Gastrocnemius medialis (tissue), 4 donors: ENCODE measurements at places on chromosomes 6 and 20. TPM values are rescaled to one million over a fixed set of nuclear protein-coding genes. Genes with fewer than 3 reads are reported as not detected.

DNA sequence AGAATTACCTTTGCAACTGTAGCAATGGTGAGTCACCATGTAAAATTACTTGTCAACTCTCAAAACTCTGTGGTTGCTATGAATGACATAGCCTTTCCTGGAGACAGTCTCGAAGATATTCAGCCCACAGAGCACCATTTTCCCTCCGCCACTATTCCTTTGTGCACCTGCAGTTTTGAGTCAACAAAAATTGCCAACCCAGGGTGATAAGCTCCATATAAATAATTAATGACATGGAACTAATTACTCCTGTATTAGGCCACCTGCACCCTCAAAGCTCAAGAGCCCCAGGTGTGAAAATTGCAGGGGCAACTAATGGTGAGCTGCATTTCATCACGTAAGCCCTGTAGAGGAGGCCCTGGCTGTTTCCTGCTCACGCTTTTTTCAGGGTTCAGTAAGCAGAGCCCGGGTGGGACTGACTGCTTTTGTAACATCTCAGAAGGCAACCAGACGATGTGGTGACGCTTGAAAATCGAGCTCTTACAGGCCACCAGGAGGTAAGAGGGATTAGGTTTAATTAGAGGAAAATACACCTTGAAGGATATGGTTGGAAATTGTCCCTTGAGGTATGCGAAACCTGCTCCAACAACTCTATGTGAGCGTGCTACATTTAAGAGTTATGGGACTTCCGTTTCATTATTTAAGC, 70.8 kb downstream of the BMP2 start:
- no peak for DNase-seq

DNA sequence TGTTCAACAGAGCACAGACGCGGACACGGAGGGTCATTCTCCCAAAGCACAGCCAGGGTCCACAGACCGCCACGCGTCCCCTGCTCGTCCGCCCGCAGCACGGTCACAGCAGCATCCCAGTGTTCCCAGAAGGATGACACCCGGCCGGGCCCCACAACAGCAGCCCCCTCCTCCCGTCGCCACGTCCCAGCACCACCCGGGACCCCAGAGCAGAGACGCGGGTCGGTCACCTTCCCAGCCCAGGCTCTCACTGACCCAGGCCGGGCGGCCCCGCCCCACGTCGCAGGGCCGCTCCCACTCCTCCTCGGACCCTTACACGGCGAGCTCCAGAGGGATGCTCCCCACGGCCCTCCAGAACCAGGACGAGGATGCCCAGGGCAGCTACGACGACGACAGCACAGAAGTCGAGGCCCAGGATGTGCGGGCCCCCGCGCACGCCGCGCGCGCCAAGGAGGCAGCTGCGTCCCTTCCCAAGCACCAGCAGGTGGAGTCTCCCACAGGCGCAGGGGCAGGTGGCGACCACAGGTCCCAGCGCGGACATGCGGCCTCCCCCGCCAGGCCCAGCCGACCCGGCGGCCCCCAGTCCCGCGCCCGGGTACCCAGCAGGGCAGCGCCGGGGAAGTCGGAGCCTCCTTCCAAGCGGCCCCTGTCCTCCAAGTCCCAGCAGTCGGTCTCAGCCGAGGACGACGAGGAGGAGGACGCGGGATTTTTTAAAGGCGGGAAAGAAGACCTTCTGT, 64.3 kb downstream of the FNDC1 start:
- no peak for DNase-seq

- DNase-seq: no peak
These were observed 280.9 kb downstream of the QKI start for GRCh38 chr6:163695414-163695864.

GRCh38 chr20:39111359-39112177, 149.4 kb downstream of the DHX35 start:
- DNase-seq: no peak

GRCh38 chr20:22984008-22984407, 51.1 kb upstream of the SSTR4 start:
- DNase-seq: no peak

GRCh38 chr20:47427746-47428145, 71.2 kb upstream of the ZMYND8 start:
- DNase-seq: no peak

- DNase-seq: no peak
These were observed 22.0 kb downstream of the MAPK14 start for GRCh38 chr6:36049582-36049981.

DNA sequence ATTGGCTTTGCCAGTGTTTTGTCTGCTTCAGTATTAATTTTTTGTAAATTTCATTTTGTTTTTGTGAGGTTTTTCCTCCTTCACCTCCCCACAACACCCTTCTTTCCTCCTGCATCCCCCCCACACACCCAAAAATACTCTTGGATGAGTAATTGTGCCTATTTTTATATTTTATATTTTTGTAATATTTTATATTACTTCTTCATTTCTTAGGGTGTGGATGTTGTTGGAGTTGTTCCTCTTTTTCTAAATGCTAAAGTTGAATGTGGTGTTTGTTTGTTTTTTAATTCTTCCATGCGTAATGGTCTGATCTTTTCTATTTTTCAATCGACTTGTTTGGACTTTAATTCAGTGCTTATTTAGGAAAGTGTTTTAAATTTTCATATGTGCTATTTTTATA, 420.5 kb upstream of the SOX4 start:
- DNase-seq: no peak

- DNase-seq: no peak
These were observed 205.3 kb upstream of the TSHZ2 start for GRCh38 chr20:52766645-52767435.

GRCh38 chr6:133040094-133040802, 200.9 kb upstream of the EYA4 start:
- no peak for DNase-seq

DNA sequence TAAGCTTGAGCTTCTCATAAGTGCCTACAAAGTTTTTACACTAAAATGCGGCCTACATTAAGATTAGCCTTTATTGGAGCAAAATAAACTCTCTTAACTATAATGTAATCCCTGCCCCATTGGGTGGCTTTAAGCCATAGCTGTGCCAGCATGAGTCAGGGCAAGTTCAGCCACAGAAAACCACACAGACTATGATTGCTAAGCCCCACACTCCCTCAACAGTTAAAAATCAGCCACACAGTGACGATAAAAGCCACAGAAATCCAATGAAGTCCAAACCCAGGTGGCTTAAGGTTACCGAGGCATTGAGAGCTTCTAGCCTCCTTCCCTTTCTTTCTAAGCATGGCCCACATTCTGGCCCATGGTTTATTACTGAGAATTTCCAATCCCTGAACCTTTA, 61.6 kb downstream of the GRM1 start:
- DNase-seq: no peak

GRCh38 chr20:13422637-13423036, 201.6 kb downstream of the ISM1 start:
- DNase-seq: no peak

- no peak for DNase-seq
These were observed 22.2 kb downstream of the PLCG1 start for GRCh38 chr20:41159547-41159946.

DNA sequence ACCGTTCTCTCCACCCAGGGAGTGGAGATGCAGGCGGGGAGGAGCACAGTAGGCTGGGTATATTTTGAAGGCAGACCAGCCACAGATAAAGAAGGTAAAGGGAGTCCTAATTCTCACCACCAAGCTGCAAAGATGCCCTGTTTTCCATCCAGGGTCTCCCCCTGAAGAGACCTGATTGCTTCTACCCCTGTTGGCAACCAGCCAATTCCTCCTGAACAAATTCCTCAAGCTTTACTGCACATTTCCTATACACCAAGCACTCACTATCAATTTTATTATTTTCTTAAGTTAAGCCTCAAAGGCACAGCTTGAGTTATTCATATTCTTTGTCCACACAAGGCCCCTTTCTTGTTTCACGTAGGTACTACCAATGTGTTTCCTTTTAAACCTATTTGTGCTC, 214.4 kb downstream of the EYA2 start:
- no peak for DNase-seq

DNA sequence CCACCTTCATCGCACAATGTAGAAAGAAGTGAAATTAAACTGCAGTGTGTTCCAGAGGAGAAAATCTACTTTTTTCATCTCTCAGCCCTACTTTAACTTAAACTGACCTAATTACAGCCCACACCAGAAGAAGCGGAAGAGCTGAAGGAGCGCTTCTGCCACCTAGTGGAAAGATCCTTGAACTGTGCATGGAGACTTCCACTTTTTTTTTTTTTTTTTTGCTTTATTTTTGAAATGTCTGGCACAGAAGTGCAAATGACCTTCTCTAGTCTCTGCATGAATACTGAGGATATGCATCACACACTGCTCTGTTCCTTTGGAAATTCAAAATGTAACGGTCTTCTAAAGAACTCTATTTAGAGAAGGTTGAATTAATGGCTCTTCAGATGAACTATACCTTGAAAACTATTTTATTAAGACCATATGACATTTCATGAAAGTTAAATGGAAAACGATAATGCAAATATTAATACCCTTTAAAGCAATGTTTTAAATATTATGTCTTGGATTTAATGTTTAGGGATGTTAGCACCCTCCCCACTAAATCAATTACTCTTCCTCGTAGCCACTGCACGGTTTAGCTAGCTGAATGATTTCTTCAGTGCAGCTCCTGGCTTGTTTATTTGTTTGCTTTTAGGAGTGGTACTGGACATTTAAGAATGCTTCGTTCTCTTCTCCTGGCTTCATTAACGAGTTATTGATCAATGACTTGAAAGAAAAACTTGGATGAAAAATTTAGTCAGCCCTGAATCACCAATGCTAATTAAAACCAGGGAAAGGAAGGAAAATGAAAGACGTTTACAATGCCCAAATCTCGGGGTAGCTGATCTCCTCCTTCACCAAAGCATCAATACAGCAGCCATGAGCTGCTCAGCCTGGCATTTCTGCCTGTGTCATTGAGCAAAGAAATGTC, 569.6 kb upstream of the GJE1 start:
- peak; percentile 19 for DNase-seq

DNA sequence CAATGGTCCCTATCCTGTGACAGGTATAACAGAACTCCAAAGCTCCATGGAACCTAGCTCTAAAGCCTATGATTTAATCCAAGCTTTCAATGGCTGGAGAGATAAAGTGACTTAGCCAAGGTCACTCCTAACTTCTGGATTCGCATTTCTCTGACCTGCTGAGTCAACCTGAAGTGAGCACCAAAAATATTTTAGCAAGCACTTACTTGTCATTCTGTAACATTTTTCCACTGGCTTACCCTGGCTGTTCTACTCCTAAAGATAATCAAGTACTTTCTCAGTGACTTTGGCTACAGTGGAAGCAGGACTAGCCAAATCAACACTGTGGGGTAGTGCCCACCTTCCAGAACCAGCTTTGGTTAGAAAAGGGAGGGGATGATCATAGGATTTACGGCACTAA, 188.3 kb downstream of the OGFRL1 start:
- DNase-seq: no peak

- DNase-seq: no peak
These were observed 28.4 kb upstream of the ANKRD60 start for GRCh38 chr20:58256842-58257241.

GRCh38 chr6:21726676-21727075, 133.1 kb downstream of the SOX4 start:
- no peak for DNase-seq

- no peak for DNase-seq
These were observed 135.0 kb upstream of the MAN1A1 start for GRCh38 chr6:119484598-119484997.

DNA sequence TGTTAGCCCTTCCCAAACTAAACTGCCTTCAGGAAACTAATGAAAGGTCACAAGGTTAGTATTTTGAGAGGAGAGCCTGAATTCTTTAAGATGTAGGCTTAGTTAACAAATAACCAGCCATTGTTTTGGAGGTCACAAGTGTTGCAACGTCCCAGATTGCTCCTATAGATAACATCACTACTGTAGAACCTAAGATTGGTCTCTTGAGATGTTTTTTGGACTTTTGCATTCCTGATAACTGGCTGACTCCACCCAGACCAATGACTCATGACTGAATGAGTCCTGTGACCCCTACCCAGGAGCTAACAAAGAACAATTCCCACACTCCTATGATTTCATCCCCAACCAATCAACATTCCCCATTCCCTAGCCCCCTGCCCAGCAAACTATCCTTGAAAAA, 178.8 kb downstream of the SCP2D1 start:
- DNase-seq: no peak

DNA sequence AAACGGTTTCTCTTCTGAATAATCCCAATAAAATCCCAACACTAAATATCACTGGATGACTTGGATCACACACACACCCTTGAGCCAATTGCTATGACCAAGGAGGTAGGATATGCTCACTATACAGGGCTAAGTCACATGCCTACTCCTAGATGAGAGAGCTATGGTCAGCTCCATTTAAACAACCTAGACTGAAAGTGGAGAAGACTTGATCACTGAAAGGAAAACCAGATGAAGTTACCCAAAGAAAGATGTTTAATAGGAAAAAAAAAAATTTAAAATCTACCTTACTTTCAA, 18.9 kb upstream of the COL19A1 start:
- no peak for DNase-seq

- DNase-seq: no peak
These were observed 49.9 kb downstream of the CLIC5 start for GRCh38 chr6:45965792-45966191.

- no peak for DNase-seq
These were observed 148.1 kb upstream of the TCF21 start for GRCh38 chr6:133740816-133741215.

- DNase-seq: no peak
These were observed 103.6 kb upstream of the CNKSR3 start for GRCh38 chr6:154614101-154614500.

GRCh38 chr6:57138026-57138425, 34.1 kb upstream of the BAG2 start:
- no peak for DNase-seq

- no peak for DNase-seq
These were observed 354.4 kb downstream of the PRKN start for GRCh38 chr6:162373192-162373591.

Gene PI16
- total RNA-seq: 0.87 TPM

Gene ERVFRD-1
- total RNA-seq: not detected

Gene PRDM13
- total RNA-seq: not detected

Gene CCN6
- not detected for total RNA-seq

Gene TNFRSF6B
- total RNA-seq: 4.8 TPM

Gene POPDC3
- total RNA-seq: 175 TPM

Gene SLC22A7
- total RNA-seq: 0.42 TPM

Gene EPB41L2
- 24.0 TPM for total RNA-seq

Gene C20orf141
- total RNA-seq: not detected

Gene NKAIN4
- not detected for total RNA-seq

Gene LINC00237
- not detected for total RNA-seq

Gene FHL5
- 24.8 TPM for total RNA-seq
